ENCODE measurements at places on chromosomes 6 and 20.

- DNase-seq = no peak
Measured at GRCh38 chr6:157552081-157552747, 171.2 kb downstream of the ZDHHC14 start.

GRCh38 chr6:37850260-37850659 is 30.7 kb downstream of the ZFAND3 start:
- DNase-seq = no peak

DNA sequence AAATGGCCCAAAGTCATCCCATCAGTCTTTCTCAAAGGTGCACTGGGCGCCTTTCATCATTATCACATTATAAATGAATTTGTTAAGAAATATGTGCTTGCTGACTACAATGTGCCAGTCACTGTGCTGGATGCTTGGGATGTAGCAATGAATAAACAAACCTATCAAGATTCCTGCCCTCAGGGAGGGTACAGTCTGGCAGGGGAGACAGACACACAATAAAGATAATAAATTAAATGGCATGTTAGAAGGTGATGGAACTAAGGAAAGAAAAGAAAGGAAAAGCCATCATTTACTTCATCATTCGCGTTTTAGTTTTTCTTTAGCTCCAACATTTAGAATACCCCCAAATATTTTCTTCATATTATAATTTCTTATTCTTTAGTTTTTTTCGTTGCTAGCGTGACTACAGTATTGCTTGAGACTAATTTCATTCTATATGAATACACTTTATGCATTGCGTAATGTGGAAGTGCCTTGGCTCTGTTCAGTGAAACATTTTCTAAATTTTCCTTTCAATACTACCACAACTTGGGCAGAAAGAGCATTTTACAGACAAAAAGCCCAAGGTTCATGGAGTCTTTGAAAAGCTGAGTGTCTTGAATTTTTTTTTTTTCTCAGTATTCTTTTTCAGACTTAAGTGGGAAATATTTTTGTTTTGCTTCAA is 48.7 kb upstream of the CITED2 start:
- no peak for DNase-seq

GRCh38 chr6:116386581-116387299 is 16.0 kb downstream of the DSE start:
- no peak for DNase-seq

GRCh38 chr6:4568138-4568537 is 208.1 kb upstream of the CDYL start:
- no peak for DNase-seq
